GOT3 (cell line): ENCODE measurements at places on chromosomes 1 and 21.

DNA sequence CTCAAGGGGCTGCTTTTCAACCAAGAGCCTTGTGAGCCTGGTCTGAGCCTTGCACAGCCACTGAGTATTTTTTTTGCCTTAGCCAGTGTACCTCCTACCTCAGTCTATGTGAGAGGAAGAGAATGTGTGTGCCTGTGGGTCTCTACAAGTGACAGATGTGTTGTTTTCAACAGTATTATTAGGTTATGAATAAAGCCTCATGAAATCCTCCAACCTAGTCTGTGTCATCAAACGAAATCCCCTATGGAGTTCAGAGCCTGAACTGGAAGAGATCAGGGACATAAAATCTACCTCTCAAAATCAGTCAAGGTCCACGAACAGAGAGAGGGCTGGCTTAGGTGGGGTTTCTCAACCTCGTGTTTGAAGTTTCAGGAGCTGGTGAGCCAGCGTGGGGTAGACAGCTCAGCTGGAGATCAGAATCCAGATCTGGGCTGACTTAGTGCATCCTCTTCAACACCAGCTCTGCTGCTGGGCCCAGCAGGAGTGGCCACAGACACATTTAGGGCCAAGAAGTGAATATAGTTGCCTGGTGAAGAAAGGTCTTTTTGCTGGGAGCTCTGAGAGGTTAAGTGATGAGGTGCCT, 8.2 kb downstream of the XKR8 start:
- DNase-seq, result no peak

DNA sequence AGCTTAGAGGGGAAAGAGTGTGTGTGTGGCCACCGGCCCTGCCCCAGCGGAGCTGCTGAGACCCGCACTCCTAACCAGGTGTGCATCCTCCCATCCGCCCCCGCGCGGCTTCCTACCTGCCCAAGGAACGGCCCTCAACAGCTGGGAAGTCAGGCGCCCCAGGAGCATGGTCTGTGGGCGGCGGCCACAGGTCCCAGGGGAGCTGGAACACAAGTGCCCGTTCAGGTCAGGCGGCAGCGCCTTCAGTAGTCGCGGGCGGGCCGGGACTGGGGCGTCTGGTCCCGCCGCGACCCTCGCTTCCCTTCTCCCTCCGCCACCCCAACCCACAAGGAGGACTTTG, 448 bp downstream of the AURKAIP1 start:
- DNase-seq, result no peak

DNA sequence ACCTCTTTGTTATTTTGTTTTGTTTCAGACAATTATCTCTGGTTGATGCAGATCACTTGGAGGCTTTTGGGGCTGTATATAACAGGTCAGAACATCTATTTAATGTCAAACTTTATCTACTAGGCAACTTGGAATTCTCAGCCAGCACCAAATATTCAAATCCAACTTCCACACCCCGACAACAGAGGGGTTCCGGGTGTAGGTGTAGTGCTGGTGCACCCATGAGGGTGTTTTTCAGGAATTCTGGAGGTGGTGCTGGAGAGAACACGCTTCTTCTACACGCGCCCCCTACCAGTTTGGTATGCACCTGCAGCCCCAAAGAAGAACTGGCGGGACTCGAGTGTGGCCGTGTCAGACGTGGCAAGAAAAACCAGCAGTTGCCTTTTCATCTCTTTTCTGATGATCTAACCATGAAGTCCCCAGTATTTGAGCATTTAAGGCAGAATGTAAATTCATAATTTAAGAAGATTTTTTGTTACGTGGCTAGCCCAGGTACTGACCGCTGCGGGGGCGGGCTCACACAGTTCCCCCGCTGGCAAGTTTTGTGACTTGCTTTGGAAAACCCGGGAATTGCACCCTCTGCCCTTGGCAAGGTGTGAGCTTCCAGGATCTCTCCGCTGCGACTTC, 462 bp upstream of the TLCD4 start:
- DNase-seq, result no peak

DNA sequence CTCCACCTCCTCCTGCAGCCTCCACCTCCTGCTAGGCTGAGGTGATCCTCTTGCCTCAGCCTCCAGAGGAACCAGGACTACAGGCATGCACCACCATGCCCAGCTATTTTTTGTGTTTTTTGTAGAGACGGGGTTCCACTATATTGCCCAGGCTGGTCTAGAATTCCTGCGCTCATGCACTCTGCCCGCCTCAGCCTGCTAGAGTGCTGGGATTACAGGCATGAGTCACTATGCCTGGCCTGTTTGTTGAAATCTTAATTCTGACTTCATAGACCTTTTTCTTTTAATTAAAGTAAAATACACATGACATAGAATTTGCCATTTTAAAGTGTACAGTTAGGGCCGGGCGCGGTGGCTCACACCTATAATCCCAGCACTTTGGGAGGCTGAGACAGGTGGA, 42.7 kb downstream of the FAAP20 start:
- no peak for DNase-seq

GRCh38 chr1:209076688-209077087, 506.8 kb upstream of the CAMK1G start:
- no peak for DNase-seq

GRCh38 chr1:36576118-36576517, 93.4 kb upstream of the CSF3R start:
- DNase-seq, result no peak

DNA sequence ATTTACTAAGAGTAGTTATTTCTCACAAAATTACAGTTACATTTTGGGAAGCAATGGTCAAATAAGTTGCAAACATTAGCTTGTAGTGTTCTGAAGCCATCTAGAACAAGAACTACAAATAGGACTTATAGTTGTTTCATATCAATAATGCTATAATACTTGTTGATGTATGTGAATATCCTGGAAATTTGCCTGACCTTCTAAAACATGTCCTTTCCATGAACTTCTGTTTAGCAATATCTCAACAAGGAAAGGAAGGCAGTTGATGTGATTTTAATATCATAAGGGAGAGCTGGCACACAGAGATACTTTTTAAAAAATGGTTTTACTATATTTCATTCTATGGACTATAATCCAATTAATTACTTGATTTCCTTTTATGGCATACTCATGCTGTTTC, 47.1 kb upstream of the SAMSN1 start:
- DNase-seq, result no peak

GRCh38 chr21:44530221-44530902, 9.6 kb downstream of the KRTAP10-1 start:
- DNase-seq, result no peak

DNA sequence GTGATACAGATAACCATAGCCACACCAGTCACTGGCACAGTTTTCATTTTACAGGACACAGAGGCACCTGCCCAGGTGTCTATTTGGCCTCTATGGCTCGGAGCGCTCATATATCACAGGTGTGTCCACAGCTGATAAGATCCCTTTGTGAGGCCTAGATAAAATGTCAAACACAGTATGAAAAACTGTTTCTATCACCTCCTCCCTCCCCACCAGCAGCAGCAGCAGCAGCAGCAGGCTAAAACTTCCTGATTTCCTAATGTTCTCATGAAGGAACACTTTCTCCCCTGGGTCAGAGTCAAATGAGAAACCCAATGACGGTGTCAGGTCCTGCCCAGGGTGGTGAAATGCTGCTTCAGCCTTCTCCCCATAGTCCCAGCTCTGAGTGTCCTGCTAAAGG, 24.4 kb downstream of the ELAPOR1 start:
- no peak for DNase-seq

GRCh38 chr1:55257958-55258357, 42.8 kb upstream of the USP24 start:
- DNase-seq, result no peak

GRCh38 chr21:43015906-43016540, 41.7 kb downstream of the PKNOX1 start:
- no peak for DNase-seq

DNA sequence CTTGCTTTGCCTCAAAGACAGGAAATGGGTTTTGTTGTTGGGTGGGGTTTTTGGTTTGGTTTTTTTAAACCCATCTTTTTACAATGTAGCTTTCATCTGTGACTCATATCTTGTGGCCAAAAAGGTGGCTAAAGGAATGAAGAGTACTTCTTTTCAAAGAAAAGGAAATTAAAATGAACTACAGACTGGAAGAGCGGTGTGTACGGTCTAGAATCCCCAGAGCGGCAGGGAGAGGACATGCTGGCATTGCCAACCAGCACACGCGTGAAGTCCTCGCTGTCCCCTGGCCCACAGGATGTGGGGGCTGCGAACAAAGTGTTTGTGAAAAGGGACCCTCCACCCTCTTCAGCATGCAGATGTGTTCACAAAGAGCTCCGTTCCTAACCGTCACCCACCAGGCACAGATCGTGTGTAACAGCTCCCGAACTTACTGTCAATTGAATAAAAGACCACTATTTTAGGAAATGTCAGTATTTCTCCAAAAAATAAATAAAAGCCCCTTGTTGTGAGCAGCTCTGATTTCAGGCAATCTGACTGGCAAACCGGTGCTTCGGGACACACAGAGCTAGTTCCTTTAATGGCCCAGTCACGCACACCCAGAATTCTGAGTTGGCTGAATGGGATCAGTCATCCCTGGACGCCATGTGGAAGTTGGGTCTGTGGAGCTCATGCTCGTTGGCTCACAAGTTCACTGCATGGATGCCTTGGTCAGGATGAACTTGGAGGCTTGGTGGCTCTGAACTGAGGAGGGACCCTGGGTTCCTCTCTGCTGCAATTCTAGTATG, 602.9 kb downstream of the NPHP4 start:
- no peak for DNase-seq
